ENCODE measurements at places on chromosomes 2 and 18.
A peak's percentile ranks its signal among the peaks of the same experiment; 100 is the strongest.

GRCh38 chr18:56511996-56512395, 126.4 kb downstream of the TXNL1 start:
- DNase-seq: no peak

- no peak for DNase-seq
Measured at GRCh38 chr2:40384233-40384632, 67.7 kb downstream of the SLC8A1 start.

GRCh38 chr2:46277431-46278190, 19.6 kb upstream of the EPAS1 start:
- no peak for DNase-seq

DNA sequence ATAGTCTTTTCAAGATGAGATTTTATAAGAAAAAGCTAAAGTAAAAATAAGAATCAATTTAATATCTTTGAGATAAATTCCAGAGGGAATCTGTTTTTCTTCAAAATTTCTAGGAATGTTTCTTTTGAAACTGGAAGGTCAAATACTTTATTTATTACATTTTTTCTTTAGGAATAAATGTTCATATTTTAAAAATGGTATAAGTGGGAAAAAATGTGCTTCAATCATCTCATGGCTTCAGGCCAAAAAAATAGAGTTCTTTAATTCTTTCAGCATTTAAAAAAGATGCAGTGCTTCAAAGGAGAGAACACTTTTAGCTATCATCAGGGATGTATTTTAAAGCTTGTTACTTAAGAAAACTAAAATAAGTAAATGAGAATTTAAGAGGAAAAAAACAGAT, 110.6 kb downstream of the NEB start:
- DNase-seq: no peak

DNA sequence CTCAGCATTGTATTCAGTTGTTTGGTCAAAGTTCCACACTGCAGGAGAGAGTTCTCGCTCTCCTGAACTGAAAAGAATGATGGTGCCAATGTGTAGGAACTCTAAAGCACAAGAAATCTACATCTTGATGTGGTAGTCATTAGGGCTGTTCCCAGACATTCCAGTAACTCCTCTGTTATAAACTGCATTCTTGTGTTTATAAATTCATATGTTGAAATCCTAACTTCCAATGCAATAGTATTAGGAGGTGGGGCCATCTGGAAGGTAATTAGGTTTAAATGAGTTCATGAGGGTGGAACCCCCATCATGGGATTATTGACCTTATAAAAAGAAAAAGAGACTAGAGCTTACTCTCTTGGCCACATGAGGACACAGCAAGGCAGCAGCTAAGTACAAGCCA, 239.6 kb downstream of the CDH20 start:
- no peak for DNase-seq

GRCh38 chr2:96875498-96876268, 5.8 kb upstream of the SEMA4C start:
- DNase-seq: no peak

DNA sequence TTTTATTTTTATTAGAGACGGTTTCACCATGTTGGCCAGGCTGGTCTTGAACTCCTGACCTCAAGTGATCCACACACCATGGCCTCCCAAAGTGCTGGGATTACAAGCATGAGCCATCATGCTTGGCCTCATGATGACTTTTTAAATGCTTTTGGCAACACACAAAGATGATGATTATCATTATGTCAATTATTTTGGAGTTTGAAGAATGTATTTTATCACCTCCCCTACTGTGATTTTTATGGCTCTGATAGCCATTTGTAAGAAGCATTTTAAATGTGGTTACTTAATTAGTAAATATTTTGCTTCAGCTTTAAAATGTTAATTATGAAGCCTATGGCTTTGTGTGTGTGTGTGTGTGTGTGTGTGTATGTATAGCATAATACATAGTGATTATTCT, 45.1 kb upstream of the RAB27B start:
- DNase-seq: no peak

DNA sequence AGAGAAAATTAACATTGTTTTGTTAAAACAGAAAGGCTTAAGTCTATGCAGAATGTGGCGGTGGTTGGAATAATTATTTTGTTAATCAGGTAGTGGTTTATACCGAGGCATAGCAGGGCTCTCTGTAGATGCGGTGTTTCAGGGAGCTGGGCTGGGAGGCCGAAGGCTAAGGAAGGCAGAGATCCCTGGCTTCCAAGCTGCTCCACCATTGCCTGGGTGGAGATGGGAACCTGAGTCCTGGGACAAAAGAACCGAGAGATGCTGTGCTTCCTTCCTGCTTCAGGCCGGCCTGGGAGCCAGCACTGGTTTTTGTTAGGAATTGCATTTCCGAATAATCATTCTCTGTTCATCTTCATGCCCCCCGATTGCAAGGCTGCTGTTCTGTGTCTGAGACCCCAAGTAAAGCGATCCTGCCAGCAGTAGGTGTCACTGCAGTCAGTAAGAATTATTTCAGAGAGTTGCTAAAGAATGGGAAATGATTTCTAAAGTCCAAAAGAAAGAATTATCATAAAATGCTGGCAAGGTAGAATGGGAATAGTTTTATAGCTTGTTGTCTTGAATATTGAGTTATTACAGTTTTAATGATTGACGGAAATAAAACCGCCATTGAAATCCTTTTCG, 824.9 kb downstream of the GALR1 start:
- no peak for DNase-seq

- DNase-seq: no peak
Measured at GRCh38 chr2:231512222-231512621, 18.0 kb downstream of the NMUR1 start.

- no peak for DNase-seq
Measured at GRCh38 chr2:48548840-48549239, 18.9 kb downstream of the STON1 start.

DNA sequence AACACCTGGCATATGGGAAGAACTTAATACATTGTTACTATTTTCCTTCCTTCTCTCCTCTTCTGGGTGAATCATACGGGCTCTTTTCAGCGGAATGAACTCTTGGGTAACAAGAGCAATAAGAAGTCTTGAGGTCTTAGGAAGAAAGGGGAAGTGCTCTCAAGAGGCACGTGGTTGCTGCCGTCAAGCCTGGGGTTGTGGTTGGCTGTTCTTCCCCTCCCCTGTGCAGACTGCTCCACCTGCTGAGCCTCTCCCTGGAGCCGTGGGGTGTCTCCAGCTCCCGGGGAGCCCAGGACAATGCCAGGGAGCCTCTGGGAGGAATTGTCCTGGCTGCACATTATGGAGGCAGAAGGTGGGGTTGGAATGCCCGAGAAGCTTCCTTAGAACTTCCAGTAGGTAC, 19.4 kb downstream of the TOGARAM2 start:
- DNase-seq: peak; percentile 72

- no peak for DNase-seq
Measured at GRCh38 chr2:105329197-105329554, 359 bp downstream of the TGFBRAP1 start.

DNA sequence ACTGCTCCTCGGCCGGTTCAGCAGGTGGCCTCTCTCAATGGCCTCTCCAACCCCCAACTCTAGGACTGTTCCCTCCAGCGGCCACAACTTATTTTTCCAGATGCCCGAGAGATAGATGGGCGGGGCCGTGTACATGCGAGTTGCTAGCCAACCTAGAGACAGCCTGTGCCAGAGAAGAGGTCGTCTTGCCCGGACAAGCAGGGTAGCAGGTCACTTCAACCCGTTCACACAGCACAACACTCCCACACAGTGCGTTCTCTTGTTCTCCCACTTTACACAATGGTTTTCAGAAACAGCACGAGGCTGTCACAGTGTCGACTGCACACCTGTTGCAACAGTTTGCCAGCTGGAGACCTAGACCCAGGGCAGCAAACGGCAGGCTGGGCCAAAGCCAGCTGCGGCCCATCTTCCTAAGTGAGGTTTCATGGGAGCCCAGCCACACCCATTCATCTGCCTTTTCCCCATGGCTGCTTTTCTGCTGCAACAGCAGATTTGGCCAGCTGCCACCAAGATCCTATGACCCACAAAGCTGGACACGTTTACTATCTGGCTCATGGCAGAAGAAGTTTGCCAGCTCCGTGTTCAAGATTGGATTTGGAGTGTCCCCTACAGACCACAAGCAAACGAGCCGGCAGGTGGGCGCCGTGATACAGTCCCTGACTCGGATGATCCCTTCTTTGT, 7.3 kb upstream of the PRLH start:
- DNase-seq: no peak

GRCh38 chr2:207729465-207729998, 18.1 kb downstream of the CCNYL1 start:
- DNase-seq: no peak

DNA sequence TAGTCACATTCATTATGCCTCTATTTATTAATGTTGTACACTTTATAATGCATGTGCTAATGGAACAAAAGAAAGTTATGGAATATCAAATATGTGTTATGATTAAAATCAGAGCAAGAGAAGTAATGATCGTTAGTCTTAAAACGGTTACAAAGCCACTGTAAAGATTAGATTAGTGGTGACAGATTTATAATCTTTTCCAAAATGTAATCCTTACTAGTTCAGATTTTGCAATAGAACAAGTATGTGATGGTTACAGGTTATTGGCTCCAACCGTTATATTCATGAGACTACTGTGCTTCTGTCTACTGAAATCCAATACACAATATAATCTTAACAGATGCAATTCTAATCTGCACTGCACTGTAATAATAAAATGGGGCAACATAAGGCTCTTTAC, 180.6 kb downstream of the ZNF521 start:
- no peak for DNase-seq
